Activated CD4-positive, CD25-positive, alpha-beta regulatory T cell treated with anti-CD3 and anti-CD28 coated beads, Interleukin-2, amount 50 U/mL, for 24 hours (primary cell): ENCODE measurements at places on chromosomes 5 and 9.

DNA sequence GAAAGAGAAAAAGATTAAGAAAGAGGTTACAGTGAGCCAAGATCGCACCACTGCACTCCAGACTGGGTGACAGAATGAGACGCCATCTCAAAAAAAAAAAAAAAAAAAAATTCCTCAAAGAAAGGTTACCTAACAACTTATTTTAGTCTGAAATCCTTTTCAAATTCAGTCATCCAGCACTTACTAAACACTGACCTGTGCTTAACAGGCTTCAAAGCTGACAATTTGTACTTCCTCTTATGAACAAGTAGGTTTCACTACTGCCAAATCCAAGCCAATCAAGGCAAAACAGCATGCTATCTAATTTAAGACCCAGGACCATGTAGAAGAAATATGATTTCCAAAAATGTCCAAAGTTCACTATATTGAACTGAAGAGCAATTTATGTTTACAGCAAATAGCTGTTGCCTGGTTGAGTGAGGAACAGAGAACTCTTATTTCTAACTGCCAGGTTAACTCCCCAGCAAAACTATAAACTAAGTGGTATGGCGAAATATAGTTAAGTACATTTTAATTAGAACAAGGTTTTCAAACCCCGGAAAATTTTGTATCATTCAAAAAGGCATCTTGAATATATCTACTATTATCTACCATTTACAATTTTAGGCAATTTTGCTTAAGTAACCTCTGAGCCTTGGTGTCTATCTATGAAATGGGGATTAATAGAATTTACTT is 13.4 kb downstream of the PWWP2A start:
- no peak for ATAC-seq

DNA sequence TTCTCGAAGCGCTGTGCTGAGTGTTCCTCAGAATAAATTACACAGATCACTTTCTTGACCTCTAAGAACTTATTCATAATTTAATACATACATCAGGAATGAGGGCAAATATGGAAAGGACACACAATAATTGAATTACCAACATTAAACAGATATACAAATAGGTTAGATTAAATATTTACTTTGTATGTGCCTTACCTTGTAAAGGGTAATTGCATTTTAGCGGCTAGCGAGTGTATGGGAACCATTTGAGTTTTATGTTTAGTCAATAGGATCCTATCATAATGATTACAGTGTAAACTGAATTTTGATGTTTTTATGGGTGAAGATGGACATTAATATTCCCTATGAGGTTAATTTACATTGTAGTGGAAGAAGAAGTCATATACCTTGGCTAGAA is 1187.1 kb upstream of the WWC1 start:
- no peak for ATAC-seq

GRCh38 chr5:106241409-106241808 is 1429.3 kb downstream of the EFNA5 start:
- no peak for ATAC-seq

DNA sequence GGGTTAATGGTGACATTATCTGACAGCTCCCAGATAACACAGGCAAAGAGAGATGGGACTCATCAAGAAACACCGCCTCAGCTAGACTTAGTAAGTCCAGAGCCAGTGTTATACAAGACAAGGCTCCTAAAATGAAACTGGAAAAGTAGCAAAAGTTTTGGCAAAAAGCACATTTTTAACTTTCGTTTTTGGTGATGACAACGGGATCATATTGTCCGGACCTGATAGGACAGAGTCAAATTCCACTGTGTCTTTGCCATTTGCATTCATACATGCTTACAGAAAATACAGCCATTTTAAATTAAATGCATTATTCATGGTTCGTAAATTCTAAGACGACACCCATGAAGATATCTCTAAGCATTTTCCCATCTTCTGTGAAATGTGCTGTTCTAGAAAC is 152.1 kb downstream of the CRB2 start:
- ATAC-seq = no peak

- ATAC-seq = no peak
Observed at GRCh38 chr9:37151812-37152211, 31.4 kb downstream of the ZCCHC7 start.
